ENCODE measurements at places on chromosomes 6 and 20.

GRCh38 chr6:155040901-155041650 lies 46.0 kb downstream of the TIAM2 start:
- DNase-seq, result no peak

GRCh38 chr6:15915508-15916178 lies 213.2 kb upstream of the MYLIP start:
- DNase-seq, result no peak

- no peak for DNase-seq
Measured at GRCh38 chr6:18471232-18471964, 84.2 kb downstream of the RNF144B start.

DNA sequence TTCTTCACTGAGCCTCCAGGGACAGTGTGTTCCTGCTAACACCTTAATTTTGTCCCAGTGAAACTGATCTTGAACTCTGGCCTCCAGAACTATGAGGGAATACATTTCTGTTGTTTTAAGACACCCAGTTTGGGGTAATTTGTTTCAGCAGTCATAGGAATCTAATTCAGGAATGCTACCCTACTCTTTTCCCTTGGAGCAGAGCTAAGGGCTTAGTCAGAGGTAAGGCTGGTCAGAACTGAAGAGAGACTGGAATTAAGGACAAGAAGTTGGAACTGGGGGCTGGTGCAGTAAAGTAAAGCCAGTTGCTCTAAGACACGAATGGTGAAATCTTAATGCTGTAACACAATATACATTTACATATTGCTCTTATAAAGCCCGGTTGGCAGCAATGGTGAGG lies 809.7 kb downstream of the MAFB start:
- DNase-seq, result no peak

- no peak for DNase-seq
Measured at GRCh38 chr6:93751969-93752368, 332.6 kb upstream of the EPHA7 start.

GRCh38 chr6:10676403-10676802 lies 18.0 kb downstream of the C6orf52 start:
- no peak for DNase-seq

- no peak for DNase-seq
Measured at GRCh38 chr20:59385038-59385437, 84.6 kb downstream of the EDN3 start.

GRCh38 chr6:5518936-5519491 lies 257.7 kb downstream of the FARS2 start:
- DNase-seq, result no peak

GRCh38 chr6:34052071-34052825 lies 93.6 kb downstream of the GRM4 start:
- no peak for DNase-seq

DNA sequence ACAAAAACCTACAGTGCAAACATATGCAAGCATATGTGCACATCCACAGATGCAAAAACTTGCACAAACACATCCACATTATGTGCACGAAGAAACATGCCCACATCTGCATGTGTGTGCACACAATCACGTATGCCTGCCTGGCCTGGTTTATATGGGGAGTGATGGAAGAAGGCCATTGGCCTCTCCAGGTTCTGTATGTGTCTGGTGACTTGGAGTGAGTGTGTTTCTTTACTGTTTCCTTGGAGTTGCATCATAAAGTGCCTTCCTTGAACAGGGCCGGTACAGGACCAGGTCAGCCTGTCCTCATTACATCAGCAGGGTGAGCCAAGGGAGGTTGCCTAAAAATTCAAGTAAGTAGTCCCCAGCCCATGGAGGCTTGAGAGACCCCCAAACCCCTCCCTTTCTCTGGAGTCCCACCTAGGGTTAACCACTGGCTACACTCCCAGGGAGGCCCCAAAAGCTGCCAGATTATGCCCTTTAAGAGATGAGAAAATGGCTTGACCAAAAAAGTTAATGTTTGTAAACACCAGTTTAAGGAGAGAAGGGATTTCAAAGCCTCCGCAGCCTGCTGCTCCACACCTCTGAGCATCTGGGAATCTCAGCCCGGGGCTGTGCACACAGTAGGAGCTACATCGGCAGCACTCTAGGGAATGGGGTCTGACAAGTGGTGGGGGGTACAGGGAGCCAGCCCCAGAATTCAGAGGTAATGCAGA lies 140.8 kb downstream of the VEGFA start:
- no peak for DNase-seq

DNA sequence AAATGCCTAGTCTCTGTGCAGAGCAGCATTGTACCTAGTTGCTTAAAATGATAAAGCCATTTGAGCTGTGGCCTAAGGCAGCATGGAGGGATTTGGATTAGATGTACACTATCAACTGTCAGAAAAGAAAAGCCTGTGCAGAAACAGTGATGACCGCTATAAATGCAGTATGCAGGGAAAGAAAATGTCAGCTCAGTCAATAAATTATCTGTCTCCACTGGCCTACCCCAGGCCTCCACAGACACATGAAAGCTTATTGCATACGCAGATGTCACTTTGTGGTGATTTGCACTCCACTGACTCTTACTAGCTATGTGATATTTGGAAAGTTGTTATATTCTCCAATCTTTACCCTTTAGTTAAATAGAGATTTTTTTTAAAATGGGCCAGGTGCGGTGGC lies 221.9 kb upstream of the OPRM1 start:
- no peak for DNase-seq

GRCh38 chr6:16137451-16137801 lies 8.5 kb downstream of the MYLIP start:
- no peak for DNase-seq

DNA sequence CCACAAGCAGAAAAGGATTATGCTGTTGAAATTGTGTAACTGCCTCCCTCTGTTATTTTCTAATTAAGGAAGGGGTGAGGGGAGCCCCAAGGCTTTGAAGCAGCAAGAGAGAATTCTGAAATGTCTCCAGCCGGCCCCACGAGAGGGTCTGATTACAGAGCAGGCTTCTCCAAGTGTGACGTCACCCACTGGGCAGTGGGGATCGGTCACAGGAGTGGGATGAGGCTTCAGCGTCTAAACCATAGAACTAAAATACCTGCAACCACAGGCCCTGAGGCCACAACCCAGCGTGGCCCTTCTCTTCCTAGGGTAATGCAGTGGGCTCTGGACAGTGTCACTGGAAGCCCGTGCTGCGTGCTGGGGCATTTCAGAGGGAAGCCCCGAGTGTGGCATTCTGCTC lies 38.6 kb upstream of the APCDD1L start:
- DNase-seq, result no peak

GRCh38 chr6:115896538-115897129 lies 164.1 kb downstream of the FRK start:
- no peak for DNase-seq

GRCh38 chr6:77011929-77012545 lies 451.3 kb downstream of the HTR1B start:
- no peak for DNase-seq

DNA sequence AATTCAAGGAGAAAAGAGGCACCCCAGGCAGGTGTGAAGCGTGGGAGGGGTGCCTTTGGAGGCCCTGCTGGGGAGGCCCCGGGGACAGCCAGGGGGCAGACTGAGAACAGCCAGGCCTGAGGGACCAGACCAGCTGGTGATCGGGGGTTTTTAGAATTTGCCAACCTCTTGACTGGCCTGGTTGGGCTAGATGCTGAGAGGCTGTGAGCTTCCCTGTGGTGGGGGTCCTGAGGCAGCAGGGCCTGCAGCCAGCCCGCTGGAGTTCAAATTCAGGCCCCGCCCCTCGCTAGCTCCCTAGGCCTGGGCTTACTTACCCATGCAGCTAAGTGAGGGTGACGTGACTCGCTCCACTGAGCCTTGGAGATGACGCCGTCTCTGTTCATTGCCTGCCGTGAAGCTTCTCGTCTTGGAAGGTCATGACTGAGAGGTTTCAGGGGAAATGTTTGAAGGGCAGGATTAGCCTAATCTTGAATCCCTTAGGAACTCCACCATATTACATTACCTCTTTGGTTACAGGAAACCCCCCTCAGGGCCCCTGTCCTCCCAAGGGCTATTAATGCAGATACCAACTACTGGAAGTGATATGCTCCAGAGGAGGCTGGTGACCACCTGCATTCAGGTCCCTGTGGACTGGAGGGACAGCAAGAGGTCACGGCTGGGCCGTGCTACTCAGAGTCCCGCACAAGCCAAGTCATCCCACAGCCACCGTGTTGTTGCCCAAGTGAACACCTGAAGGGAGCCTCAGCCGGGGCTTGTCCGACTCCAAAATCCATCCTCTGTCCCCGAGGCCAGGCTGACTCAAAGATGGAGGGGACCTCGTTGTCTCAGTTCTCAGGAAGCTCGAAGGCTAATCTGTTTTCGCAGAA lies 73.9 kb upstream of the DUSP22 start:
- DNase-seq, result no peak

DNA sequence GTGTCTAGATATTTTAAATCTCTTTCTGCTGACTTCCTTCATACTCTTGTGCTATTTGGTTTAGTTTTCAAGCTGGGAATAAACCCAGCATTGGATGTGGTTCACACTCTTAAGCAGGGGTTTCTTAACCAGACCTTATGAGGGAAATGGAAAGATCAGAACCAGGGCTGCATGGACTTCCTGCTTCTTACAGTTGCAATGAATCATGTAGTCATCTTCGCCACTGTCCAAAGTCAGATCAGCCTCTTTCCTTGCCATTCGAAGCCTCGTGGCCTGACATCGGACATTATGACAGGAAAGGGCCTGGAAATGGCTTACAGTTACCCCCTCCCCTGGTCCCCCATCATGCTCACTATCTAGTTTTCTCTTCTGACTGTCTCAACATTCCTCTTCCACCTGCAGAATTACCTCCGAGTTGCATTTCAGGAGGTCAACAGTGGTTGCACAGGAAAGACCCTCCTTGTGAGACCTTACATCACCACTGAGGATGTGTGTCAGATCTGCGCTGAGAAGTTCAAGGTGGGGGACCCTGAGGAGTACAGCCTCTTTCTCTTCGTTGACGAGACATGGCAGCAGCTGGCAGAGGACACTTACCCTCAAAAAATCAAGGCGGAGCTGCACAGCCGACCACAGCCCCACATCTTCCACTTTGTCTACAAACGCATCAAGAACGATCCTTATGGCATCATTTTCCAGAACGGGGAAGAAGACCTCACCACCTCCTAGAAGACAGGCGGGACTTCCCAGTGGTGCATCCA lies 16.8 kb upstream of the NAA20 start:
- DNase-seq, result no peak

- DNase-seq, result no peak
Measured at GRCh38 chr6:33784787-33785186, 4.1 kb downstream of the LEMD2 start.

GRCh38 chr20:35908007-35908406 lies 46.3 kb downstream of the SCAND1 start:
- DNase-seq, result no peak

DNA sequence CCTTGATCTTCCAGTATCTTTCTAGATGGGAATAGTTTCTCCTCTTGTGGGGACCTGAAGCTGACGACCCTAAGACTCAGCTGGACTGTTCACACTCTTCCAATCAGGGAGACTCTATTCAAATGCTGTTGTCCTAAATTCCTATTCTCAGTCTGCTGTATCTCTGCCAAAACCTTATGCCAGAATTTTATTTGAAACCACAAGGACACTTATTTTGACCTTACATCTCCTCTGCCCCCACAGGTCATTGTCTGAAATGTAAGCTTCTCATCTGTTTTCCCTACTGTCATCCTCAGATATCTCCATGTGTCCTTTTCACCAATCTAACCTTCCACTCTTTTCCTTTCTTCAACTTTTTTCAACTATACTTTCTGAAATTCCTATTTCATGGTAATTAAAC lies 289.5 kb upstream of the SGK1 start:
- no peak for DNase-seq
